HCEC 1CT (cell line): ENCODE measurements at places on chromosomes 2 and 18.

DNA sequence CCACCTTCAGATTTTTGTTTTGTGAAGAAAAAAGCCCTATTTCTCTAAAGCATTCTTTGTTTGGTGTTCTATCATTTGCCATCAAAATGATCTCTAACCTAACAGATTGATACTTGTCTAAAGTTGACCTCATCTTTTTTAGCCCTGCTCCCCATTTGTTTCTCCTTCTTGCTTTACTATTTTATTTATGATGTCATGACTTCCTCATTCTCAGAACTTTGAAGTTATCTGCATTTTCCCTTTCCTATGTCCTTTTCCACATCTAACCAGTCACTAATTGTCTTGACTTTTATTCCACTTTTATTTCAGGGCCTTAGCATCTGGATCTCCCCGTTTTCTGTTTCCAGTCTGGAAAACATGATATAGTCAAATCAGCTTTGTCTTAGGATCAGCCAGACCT, 8.3 kb downstream of the RAPGEF4 start:
- no peak for DNase-seq

- no peak for DNase-seq
These were observed 353 bp upstream of the NUP35 start for GRCh38 chr2:183123959-183124221.

DNA sequence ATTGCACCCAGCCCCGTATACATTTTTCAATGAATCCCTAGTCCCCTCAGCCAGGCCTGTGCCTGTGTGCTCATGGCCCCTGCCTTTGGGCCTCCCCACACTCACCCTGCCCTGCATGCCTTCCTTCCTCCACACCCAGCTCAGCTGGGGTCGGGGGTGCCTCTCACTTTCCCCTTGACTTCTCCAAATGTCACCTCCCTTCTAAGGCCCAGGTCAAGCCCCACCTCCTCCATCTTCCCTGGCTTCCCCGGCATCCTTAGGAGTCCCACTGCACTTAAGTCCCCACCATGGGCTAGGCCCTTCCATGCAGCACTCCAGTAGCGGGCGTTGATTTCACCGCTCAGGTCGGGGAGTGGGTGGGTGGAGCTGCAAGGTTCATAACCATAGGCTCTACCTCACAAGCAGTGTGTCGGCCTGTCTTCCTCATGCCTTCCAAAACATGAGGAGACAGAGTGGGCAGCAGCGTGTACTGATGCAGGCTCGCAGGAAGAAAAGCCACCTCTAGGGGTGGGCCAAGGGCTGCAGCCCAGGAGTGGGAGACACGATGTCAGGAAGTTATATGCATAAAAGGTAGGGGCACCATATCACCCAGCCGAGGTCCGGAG, 47.7 kb downstream of the DNMT3A start:
- no peak for DNase-seq

DNA sequence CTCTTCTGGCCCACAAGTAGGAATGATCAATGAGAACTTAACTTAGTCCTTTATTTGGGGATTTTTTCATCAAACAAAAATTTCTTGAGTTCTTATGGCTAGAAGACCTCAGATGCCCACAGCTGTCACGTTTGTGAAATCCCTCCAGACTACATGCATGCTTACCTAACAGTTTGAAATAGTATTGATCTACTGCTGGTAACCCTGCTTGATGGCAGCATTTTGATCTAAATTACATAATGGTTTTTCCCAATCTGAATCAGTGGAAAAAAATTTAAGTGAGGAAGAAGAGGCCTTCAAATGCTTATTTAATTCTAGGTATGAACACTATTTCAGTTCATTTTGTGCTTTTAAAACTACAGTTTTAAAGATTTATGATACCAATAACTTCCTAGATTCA, 13.9 kb downstream of the ERMN start:
- no peak for DNase-seq

- no peak for DNase-seq
These were observed 205.5 kb downstream of the RPIA start for GRCh38 chr2:88896971-88897370.

DNA sequence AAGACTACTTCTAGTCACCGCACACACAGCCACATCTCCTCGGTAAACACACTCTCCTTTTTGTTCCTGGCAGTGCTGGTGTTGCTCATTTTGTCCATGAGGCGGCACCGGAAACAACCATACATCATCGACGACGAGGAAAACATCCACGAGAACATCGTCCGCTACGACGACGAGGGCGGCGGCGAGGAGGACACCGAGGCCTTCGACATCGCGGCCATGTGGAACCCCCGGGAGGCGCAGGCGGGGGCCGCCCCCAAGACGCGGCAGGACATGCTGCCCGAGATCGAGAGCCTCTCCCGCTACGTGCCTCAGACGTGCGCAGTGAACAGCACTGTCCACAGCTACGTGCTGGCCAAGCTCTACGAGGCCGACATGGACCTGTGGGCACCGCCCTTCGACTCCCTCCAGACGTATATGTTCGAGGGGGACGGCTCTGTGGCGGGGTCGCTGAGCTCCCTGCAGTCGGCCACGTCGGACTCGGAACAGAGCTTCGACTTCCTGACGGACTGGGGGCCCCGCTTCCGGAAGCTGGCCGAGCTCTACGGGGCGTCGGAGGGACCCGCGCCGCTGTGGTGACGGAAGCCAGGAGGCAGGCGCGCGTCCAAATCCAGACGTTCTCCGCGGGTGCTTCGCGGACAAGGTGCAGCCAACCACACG, 221.0 kb downstream of the CDH20 start:
- DNase-seq: no peak

DNA sequence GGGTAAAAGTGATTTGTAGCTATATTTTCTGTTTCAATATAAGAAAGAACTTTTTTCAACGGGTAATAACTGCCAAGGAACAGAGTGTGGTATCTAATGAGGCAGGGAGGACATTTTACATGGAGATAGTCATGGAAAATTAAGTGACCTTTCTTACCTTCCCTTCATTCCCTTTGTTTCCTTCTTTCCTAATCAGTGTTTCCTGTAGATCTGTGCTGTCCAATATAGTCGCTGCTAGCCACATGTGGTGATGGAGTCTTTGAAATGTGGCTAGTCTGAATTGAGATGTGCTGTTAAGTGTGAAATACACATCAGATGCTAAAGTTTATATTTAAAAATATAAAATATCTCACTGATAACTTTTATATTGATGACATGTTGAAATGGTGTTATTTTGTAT, 81.8 kb downstream of the BABAM2 start:
- no peak for DNase-seq

DNA sequence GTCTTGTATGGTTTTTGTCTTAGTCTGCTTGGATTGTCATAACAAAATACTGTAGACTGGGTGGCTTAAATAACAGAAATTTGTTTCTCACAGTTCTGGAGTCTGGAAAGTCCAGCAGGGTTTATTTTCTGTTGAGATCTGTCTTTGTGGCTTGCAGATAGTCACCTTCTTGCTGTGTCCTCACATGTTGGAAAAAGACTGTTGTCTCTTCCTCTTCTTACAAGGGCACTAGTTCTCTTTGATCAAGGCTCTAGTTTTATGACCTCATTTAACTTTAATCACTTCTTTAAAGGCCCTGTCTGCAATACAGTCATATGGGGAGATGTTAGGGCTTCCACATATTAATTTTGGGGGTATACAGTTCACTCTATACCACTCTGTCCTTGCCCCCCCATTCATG, 56.5 kb downstream of the NBEAL1 start:
- DNase-seq: no peak

DNA sequence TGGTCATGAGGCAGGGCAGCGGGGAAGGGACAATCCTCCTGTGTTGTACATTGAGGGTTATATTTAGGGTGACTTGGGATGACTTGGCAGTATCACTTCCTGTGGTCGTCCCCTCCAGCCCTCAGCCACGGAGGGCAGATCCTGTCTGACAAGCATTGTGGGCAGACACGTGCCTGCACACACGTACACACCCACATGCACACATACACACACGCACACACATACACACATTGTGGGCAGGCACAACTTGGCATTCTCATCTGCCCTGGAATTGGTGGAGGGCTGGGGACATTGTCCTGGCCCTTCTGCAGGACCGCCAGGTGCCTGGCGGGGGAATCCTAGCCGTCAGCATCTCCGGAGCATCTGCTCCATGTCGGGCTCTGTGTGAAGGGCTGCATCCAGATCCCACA, 47.6 kb downstream of the ODC1 start:
- no peak for DNase-seq

DNA sequence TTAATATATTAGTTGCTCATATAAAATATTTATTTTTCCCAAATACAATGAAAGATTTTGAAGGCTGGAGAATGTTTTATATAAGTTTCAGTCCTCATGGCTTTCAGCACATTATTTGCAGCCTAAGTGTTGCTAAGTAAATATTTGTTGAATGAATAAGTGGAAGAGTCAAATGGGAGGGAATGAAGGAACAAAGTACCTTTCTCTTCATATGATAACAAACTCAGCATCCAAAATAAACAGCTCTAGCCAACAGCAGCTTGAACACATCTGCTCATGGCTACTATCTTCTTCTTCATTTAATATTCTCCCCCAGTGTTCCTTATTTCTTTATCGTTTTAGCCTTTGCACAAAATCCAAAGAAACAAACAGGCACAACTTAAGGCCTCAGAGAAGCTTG, 385.2 kb upstream of the PIK3C3 start:
- DNase-seq: no peak

DNA sequence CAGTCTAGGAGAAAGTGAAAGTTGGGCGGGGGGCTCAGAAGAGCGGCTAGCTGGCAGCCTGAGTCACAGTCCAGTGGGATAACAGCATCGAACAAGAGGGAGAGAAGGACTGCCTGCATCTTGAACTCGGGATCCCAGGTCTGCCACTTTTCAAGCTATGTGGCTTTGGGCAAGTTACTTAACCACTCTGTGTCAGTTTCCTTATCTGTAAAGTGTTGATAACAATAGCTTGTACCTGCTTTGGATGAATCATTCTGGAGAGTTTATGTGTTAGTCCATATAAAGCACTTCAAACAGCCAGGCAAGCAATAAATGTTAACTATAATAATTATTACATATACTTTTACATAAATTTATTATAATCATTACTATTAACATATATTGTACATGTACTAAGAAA, 4.6 kb downstream of the DYSF start:
- no peak for DNase-seq

GRCh38 chr2:128489526-128490273, 171.0 kb upstream of the HS6ST1 start:
- DNase-seq: no peak

GRCh38 chr2:25078170-25079049, 36.5 kb downstream of the EFR3B start:
- peak; percentile 28 for DNase-seq

- DNase-seq: peak; percentile 47
These were observed 33.7 kb upstream of the MCM6 start for GRCh38 chr2:135909976-135910375.

DNA sequence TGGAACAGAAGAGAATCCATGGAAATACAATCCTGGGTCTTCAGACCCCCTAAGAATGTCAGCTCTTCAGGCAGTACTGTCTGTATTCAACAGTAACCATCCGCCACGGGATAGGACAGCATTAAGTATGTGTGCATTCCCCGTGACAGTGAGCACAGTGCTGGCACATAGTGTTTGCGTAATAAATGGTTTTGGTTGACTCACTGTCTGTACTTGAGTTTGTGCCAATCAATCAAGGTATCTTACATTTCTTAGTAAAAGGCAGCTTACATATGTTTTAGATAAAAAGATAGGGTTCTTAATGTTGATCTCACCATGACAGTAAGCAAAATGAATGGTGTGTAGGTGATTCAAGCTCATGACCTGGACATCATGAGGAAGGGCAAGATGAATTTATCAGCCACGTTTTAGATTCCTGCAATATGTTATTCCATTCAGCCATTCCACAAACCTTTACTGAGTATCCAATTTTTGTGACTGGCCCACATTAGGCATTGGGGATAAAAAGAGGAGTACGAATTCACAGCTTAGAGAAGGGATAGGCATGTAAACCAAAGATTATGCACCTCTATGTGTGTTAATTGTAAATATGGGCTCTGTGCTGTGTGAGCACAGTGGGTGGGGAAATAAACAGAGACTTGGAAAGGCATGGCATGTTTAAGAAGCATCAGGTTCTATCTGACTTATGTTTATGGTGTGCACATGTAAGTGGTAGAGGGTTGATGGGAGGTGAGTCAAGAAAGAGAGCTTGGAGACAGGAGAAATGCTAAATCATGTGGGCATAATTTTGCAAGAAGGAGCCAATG, 258.8 kb downstream of the SLC8A1 start:
- peak; percentile 70 for DNase-seq

DNA sequence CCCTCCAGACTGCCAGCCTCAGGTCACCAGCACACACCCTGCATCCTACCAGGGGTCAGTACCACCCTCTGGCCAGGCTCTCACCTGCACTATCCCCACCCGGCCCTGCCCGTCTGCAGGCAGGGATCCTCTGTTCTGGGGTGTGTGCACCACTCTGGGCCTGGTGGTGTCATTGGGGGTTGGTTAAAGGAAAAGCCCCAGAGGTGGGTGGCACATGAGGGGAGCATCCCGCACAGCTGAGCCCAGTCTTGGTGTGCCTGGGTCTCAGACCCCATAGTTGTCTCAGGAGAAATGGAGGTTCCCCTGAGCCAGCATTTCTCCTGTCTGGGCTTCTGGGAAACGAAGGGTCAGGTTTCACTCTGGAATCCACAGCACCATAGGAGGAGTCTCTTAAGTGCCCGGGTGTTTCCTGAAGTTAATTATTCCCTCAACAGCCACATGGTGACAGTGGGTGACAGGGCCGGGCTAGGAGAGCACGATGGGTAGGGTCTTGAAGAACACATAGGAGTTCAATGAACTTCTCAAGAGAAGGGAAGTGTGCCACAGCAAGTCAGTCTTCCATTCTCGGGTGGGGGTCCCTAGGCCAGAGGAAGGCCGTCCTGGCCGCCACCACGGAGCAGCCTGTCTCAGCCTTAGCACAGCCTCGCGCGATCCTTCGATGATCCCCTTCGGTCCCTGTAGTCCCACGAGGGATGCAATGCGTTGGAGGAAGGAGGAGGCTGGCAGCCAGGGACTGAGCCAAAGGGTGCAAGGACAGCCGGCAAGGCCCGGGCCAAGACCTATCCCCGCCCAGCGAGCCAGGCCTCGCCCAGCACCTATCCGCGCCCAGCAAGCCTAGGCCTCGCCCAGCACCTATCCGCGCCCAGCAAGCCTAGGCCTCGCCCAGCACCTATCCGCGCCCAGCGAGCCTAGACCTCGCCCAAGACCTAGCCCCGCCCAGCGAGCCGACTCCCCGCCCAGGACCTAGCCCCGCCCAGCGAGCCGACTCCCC, 1.1 kb upstream of the FARP2 start:
- peak; percentile 58 for DNase-seq

- no peak for DNase-seq
These were observed 8.6 kb upstream of the PLEKHM3 start for GRCh38 chr2:208033701-208034502.

GRCh38 chr2:226215902-226216503, 583.6 kb downstream of the IRS1 start:
- peak; percentile 49 for DNase-seq

DNA sequence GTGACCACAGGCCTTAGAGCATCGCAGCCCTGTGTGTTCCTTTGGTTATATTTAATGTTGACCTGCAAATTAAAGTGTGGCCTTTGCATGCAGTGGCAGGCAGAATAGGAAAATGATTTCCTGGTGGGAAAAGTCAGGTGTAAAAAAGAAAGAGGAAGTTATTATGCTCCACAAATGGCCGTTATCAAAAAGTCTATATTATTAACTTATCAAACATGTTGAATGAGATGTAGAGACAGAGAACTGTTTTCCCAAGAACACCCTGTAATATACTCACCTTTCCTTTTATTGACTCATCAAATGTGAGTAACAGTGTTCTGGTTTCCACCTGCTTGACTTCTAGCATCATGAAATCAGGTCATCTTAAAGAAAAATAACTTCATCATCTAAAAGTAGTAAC, 35.3 kb downstream of the MEIS1 start:
- no peak for DNase-seq

- DNase-seq: no peak
These were observed 51.1 kb upstream of the EHBP1 start for GRCh38 chr2:62654423-62654791.

- no peak for DNase-seq
These were observed 24.9 kb downstream of the TET3 start for GRCh38 chr2:74009577-74009976.
